ENCODE measurements at places on chromosomes 13 and 19. TPM values are rescaled to one million over a fixed set of nuclear protein-coding genes. Genes with fewer than 3 reads are reported as not detected.

Gene PLA2G4C
- 6.4 TPM for total RNA-seq

- no peak overlapping the region for H3K27ac ChIP-seq
- no peaks in the 10 kb centered on the region for H3K27me3 ChIP-seq
- no peak overlapping the region for H3K4me3 ChIP-seq
- H3K4me1 ChIP-seq = no peaks in the 10 kb centered on the region
- no peaks in the 10 kb centered on the region for H3K36me3 ChIP-seq
Observed at GRCh38 chr13:91544723-91545122, 146.3 kb downstream of the GPC5 start.

GRCh38 chr13:101673360-101674105 lies 221.1 kb downstream of the ITGBL1 start:
- H3K4me1 ChIP-seq = no peaks in the 10 kb centered on the region
- no peak overlapping the region for H3K27ac ChIP-seq
- H3K36me3 ChIP-seq = no peaks in the 10 kb centered on the region
- no peak for DNase-seq

DNA sequence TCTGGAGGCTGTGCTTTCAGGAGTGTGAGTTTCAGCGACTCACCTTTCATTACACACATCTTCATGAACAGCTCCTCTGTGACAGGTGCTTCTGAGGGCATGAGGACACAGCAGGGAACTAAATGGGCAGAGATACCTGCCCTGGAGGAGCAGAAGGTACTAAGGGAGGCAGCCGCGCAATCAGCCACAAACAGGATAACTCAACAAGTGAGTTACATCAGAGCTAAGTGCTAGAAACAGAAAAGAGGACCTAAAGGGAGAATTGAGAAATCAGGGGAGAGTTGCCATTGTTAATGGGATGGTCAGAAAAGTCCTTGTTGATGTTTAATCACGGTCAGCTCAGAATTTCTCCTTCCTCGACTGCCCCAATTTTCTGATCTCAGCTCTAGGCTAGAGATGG lies 42.5 kb downstream of the SYDE1 start:
- no peak overlapping the region for H3K27ac ChIP-seq
- no peaks in the 10 kb centered on the region for H3K27me3 ChIP-seq
- H3K4me1 ChIP-seq = no peaks in the 10 kb centered on the region
- no peaks in the 10 kb centered on the region for H3K36me3 ChIP-seq
- no peak for DNase-seq

DNA sequence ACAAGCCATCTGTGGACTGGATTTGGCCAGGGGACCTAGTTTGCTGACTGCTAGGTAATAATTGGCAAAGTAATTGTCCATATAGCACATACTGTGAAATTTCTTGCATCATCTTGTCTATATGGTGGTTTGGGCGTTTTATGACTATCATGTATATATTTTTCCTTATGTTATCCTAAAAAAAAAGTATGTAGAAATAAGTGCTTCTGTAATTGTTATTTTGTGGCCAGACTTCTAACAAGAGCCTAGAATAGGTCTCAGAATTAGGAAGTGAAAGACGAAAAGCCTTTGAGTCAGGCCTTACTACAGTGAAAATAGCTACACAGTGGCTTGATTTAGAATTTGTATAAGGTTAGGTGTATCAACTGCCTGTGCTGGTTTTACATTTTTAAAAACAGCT lies 4.2 kb downstream of the FNDC3A start:
- H3K27me3 ChIP-seq = no peaks in the 10 kb centered on the region
- peaks cover 11% of the 10 kb centered on the region for H3K4me1 ChIP-seq
- peaks cover 5% of the 10 kb centered on the region for H3K36me3 ChIP-seq
- no peak overlapping the region for H3K27ac ChIP-seq
- DNase-seq = no peak

All from lung (tissue), 17 donors.